Posterior vena cava (tissue), 2 donors: ENCODE measurements at places on chromosomes 11 and 22. TPM values are rescaled to one million over a fixed set of nuclear protein-coding genes. Genes with fewer than 3 reads are reported as not detected.

The PRSS23 gene
- total RNA-seq, result 261 TPM

DNA sequence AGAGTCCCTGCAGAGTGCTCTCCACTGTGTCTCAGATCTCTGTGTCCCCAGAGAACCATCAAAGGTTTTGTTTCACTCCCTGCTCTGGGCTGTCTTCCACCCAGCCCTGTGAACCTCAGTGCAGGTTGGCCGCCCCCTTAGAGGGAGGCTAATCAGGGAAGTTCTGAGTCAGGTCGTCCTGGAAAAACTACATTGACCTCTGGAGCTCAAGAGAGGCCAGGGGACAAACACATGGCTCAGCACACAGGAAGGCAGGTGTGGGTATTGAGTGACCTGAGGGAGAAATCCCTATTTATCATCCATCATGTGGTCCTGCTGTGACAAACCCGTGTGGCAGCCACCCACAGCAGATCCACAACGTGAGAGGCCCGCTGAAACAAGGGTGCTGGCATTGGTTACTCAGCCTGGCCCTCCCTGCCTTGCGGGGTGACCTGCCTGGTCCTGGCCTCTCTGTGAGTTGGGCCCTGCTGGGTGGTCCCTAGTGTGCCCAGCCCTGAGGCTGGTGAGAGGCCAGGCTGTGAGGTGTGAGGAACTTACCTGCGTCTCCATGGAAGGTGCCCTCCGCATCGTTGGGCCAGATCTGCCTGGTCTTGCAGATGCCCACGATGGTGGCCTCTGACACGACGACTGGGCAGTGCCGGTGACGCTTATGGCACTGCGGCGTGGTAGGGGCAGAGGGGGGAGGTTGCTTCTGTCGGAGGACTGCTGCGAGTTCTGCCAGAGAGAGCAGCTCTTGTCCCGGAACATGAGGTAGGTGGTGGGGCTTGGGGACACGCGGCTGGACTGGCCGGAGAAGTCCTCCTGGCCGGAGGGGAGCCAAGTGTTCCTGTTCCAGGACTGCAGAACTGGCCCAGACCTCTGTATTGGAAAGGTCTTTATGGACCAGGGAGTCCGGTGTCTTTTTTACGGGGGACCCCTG lies 669 bp upstream of the BCR start:
- no peak for DNase-seq

GRCh38 chr11:1693327-1694063 lies 3.5 kb upstream of the KRTAP5-6 start:
- DNase-seq, result peak; percentile 94

GRCh38 chr11:123742724-123743120 lies 1.3 kb upstream of the ZNF202 start:
- DNase-seq, result no peak

The ALKBH3 gene
- total RNA-seq, result 30.9 TPM

The USP2 gene
- 10.4 TPM for total RNA-seq

The SIK2 gene
- total RNA-seq, result 22.7 TPM

- peak; percentile 62 for DNase-seq
These were observed 26.4 kb downstream of the INCENP start for GRCh38 chr11:62149986-62150886.

GRCh38 chr11:4465407-4465806 lies 16.3 kb downstream of the OR52K2 start:
- no peak for DNase-seq

The MICAL2 gene
- 231 TPM for total RNA-seq

DNA sequence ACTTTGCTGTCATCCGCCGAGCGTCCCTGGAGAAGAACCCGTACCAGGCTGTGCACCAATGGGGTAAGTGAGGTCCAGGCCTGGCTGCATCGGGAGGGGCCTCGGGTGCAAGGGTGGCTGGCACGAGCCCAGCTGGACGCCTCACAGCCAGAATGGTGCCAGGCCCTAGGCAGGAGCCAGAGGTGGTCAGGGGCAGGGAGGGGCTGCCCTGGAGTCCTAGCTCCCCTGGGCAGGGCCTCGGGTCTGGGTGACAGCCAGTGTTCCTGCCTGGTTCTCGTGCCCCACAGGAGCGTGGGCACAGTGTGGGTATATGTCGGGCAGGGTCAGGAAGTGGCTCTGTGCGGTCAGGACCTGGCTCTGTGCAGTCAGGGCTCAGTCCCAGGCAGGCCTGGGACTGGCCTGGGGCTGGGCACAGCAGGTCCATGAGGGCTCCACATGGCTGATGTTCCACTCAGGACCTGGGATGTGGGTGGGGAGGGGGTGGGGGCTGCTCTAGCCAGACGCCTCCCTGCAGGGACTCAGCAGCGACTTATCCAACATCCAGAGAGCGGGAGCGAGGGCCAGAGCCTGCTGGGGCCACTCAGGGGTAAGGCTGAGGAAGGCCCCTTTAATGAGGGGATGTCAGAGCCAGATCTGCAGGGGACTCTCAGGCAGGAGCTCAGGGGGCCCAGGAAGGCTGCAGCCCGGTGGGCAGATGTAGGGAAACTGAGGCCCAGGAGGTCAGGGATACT lies 1.2 kb downstream of the TSPAN32 start:
- no peak for DNase-seq

- peak; percentile 54 for DNase-seq
These were observed 79.9 kb upstream of the PRR5 start for GRCh38 chr22:44622147-44622427.
